ENCODE measurements at places on chromosomes 2 and 18.

- DNase-seq = no peak
Observed at GRCh38 chr2:71880846-71881610, 266.6 kb downstream of the CYP26B1 start.

- no peak for DNase-seq
Observed at GRCh38 chr2:23590241-23590869, 205.4 kb downstream of the KLHL29 start.

- peak; percentile 82 for DNase-seq
Observed at GRCh38 chr2:24164416-24164973, 10.4 kb upstream of the FAM228A start.

DNA sequence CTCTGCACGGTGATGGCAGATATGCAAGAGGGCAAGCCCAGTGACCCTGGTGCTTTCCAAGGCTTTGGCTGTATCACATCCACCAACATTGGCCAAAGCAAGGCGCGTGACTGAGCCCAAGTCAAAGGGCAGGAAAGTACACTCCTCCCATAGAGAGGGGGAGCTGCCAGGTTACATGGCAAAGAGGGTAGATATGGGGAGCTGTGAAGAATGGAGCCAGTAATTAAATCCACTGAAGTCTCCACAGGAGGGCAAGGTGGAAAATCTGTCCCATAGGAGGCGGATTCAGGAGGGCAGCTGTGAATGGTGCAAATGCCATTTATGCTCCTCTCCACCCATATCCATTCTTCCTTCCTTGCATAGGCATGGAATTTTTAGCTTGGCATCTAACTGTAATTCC, 44.6 kb upstream of the THOC1 start:
- DNase-seq = no peak

GRCh38 chr2:230318190-230319121, 8.5 kb upstream of the SP140L start:
- no peak for DNase-seq

- DNase-seq = no peak
Observed at GRCh38 chr2:182597570-182598295, 118.3 kb upstream of the DNAJC10 start.

GRCh38 chr18:21081426-21081825, 30.2 kb downstream of the ROCK1 start:
- DNase-seq = no peak

DNA sequence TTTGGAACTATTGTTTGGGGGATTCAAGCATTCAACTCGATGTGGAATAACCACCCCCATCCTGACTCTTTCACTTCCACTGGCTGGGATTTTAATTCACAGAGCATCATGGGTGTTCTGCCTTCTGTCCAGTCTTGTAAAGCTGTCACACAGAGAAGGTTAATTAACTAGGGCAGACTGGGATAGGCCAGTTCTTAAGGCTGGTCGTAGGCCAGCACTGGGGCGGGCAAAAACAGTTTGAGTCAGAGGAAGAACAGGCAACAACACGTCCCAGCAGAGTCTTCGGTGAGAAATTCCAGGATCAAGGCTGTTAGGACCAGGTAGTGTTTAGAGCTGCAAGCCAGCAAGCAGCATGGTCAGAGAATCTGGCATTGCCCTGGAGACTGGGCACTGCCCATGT, 4.0 kb upstream of the RNF152 start:
- DNase-seq = no peak

DNA sequence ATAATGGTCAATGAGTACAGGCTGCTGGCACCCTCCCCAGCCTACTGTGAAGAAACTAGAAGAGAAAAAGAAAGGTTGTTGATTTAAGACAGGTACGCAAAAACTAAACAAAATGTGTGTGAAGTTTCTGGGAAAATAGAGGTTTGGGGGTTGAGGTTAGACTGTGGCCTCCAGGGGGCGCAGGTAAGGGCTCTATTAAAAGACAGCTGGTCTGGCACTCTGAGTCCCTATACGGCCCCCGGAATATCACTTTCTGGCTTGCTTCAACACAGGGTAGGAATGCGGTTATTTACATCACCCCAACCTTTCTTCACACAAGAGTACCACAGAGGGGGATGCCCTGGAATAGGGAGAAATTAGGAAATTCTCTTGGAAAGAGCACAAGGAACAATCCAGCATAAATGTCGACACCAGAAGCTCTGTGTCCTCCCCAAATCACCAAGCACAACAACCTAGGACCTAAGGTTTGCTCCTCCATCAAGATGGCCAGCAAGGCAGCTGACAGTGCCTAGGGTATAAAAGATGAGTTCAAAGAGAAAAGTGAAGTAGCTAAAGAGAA, 480.8 kb upstream of the KLHL29 start:
- DNase-seq = peak; percentile 43

DNA sequence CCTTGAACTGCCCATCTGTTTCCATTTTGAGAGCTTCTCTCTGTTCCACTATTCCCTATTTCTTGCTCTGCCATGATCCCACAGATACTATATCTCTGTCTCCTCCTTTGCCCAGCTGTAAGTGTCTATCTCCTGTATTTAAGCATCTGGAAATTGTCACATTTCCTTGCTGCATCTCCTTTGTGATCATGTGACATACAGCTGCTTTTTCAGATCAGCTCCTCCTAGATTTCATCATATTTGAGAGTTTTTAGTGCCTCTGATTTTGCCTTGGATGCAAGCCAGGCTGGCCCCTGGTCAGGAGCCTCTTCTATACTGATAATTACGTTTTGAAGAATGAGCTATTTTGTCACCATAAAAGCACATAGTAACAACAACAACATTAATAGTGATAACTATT, 131.7 kb upstream of the TNP1 start:
- no peak for DNase-seq

- no peak for DNase-seq
Observed at GRCh38 chr2:217142649-217143266, 282.9 kb upstream of the TNP1 start.

DNA sequence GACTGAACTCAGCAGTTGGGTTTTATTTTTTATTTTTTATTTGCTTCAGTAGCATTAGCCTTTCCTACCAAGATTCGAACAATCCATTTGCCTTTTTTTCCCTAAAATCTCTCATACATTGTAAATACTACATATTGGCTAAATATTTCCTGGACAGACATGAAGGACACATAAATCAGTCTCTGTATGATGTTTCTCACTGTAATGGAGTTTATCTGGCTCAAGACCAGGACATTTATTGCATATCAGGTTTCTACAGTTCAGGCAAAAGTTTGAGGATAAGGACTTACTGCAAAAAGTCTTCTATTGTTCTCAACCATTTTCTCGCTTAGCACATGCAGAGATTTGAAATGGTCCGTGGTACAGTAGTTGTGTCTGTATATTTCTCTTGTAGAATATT, 3.3 kb downstream of the CLUL1 start:
- DNase-seq = no peak

GRCh38 chr2:98900721-98901120, 35.3 kb downstream of the CRACDL start:
- no peak for DNase-seq

All from D341Med (cell line).